ENCODE measurements at places on chromosomes 16 and 17. TPM values are rescaled to one million over a fixed set of nuclear protein-coding genes. Genes with fewer than 3 reads are reported as not detected.

- H3K27ac ChIP-seq = no peak overlapping the region
- H3K36me3 ChIP-seq = no peaks in the 10 kb centered on the region
- no peaks in the 10 kb centered on the region for H3K4me1 ChIP-seq
- no peak for DNase-seq
- H3K4me3 ChIP-seq = no peak overlapping the region
Measured at GRCh38 chr17:43853546-43853945, 6.6 kb downstream of the CD300LG start.

DNA sequence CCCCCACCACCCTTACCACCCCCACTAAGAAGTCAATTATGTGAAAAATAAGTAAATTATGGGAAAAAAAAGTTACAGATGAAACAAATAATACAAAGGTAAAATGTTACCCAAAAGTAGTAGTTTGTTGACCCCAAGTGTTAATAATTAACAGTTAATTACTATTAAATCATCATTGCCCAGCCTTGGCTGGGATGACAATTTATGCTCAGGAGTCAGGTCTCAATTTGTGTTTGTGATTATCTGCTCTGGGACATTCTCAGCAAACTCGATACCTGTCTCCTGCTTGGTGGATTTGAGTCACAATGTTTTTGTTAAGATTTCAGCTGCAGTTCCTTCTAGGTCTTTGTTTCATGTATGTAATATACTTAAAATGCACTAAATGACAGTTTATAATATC is 172.3 kb upstream of the IRX3 start:
- H3K27ac ChIP-seq = no peak overlapping the region
- H3K27me3 ChIP-seq = no peaks in the 10 kb centered on the region
- no peaks in the 10 kb centered on the region for H3K36me3 ChIP-seq
- DNase-seq = no peak
- no peak overlapping the region for H3K4me3 ChIP-seq

GRCh38 chr17:31588512-31588911 is 197.0 kb downstream of the RAB11FIP4 start:
- H3K4me1 ChIP-seq = no peaks in the 10 kb centered on the region
- no peak overlapping the region for H3K4me3 ChIP-seq
- no peaks in the 10 kb centered on the region for H3K27me3 ChIP-seq
- no peaks in the 10 kb centered on the region for H3K36me3 ChIP-seq
- H3K27ac ChIP-seq = no peak overlapping the region

GRCh38 chr16:87569601-87570571 is 32.4 kb upstream of the JPH3 start:
- peaks cover 3% of the 10 kb centered on the region for H3K27me3 ChIP-seq
- no peak for DNase-seq

- no peaks in the 10 kb centered on the region for H3K4me1 ChIP-seq
- no peaks in the 10 kb centered on the region for H3K27me3 ChIP-seq
- H3K27ac ChIP-seq = no peak overlapping the region
- DNase-seq = no peak
- no peak overlapping the region for H3K4me3 ChIP-seq
- no peaks in the 10 kb centered on the region for H3K36me3 ChIP-seq
Measured at GRCh38 chr16:78392585-78393195, 293.2 kb downstream of the WWOX start.

DNA sequence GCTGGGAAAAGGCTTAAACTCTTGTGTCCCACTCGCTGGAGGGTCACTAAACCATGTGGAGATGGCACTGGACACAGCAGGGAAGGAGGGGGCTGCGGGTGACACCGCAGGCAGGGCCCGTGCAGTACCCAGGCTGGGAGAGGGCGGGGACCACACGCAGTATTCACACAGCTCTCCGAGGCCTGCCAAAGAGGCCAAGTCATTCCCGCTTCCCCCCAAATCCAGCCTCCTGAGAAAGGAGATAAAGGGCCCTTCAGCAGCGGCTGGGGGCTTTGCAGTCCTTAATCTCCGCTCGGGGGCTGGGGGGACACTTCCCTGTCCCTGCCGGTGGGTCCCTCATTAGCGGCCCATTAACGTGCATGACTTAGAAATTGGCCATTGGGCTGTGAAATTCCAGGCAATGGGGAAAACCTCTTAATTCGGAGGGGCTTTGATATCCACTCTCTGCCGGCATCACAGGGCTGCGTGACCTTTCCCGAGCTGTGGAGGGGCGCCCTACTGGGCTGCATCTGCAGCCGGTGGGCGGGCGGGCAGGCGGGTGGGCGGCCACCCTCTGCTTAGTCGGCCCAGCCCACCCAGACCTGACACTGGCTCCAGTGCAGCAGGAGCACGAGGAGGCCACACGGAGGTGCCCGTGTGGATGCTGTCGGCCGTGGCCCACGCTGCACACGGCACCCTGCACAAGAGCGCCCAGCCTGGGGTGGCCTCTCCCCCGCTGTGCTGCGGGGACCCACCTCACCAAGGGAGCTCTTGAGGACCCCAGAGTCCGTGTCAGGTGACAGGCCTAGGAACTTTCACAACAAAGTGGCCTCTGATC is 2.6 kb upstream of the SLC38A8 start:
- no peak overlapping the region for H3K27ac ChIP-seq
- no peaks in the 10 kb centered on the region for H3K36me3 ChIP-seq
- DNase-seq = no peak
- H3K4me1 ChIP-seq = no peaks in the 10 kb centered on the region
- H3K27me3 ChIP-seq = peaks cover 14% of the 10 kb centered on the region
- H3K4me3 ChIP-seq = no peak overlapping the region

DNA sequence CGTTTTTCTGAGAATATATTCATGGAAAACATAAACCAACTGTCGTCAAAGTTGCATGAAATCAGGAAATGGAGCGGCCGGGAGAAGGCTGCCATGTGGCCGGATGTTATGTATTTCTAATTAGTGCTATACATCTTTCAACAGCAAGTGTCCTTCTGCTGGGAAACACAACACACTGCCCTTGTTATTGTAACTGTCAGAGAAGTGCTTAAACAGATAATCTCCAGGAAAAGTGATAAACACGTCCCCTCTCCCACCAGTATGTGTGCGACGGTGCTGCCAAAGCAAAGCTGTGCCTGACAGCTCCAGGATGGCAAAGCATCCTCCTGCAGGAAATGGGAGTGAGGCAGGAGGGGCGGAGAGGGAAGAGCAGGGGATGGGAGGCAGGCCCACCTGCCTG is 111.8 kb downstream of the SMG6 start:
- no peaks in the 10 kb centered on the region for H3K27me3 ChIP-seq
- no peak for DNase-seq
- peaks cover 75% of the 10 kb centered on the region for H3K4me1 ChIP-seq
- H3K27ac ChIP-seq = peak overlapping the region; percentile 83
- no peak overlapping the region for H3K4me3 ChIP-seq

GRCh38 chr16:19136549-19137196 is 22.9 kb downstream of the ITPRIPL2 start:
- no peaks in the 10 kb centered on the region for H3K36me3 ChIP-seq
- H3K27me3 ChIP-seq = peaks cover 12% of the 10 kb centered on the region
- no peak for DNase-seq
- H3K4me3 ChIP-seq = no peak overlapping the region
- H3K4me1 ChIP-seq = no peaks in the 10 kb centered on the region

DNA sequence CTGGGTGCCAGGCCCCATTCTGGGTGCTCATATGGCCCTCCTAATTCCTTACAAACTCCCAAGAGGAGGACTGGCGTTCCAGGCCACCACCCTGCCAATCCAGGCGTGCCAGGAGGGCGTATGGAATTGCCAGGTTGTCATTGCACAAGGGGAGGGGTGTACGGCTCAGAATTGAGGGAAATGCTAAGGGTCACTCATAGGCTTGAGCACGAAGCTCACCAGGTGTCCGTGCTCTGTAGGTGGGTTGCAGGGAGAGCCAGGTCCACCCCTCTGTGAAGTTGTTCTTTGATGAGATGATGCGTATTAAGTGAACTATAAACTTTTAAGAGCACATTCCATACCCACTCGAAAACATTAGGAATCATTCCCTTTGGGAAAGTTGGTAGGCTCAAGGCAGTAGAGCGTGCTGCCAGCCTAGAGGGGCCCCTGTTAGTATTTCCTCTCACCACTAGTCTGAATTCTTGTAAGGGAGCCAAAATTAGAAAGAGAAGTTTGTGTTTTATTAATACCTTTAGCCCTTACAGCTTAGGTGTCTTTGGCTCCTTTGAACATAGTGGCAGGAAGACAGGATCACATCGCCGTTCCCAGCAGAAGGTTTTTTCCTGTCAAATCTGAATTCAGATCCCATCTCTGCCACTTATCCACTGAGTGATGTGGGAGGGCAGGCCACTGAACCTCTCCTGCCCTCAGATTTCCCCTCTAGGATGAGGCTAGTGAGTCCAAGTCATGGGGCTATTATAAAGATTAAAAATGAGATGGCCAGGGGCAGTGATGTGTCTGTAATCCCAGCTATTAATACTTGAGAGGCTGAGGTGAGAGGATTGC is 38.7 kb upstream of the NFAT5 start:
- no peak overlapping the region for H3K27ac ChIP-seq
- H3K36me3 ChIP-seq = no peaks in the 10 kb centered on the region
- DNase-seq = no peak
- no peaks in the 10 kb centered on the region for H3K27me3 ChIP-seq
- H3K4me3 ChIP-seq = no peak overlapping the region

DNA sequence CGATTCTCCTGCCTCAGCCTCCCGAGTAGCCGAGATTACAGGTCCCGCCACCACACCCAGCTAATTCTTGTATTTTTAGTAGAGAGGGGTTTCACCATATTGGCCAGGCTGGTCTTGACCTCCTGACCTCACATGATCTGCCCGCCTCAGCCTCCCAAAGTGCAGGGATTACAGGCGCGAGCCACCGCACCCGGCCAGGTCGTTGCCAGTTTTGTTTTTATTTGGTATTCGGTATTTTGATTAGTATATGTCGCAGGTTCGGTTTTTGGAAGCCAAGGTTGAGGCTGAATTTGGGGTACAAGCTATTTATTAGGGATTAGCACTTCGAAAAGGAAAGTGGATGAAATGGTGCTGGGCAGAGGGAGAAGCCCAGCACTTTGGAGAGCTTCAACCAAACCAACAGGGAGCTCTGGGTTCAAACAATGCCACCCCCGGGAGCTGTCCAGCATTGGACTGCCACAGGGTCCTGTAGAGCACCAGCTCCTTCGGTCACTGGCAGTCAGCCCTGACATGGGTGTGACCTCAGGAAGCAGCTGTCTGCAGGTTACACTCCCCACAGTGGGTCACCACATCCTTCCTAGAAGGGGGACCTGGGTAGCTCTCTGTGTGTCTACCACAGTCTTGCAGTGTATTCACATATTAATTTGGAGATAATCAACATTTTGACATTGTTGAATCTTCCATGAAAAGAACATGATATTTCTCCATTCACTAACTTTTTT is 1.5 kb upstream of the CLEC10A start:
- peak overlapping the region; percentile 16 for H3K4me3 ChIP-seq
- H3K4me1 ChIP-seq = peaks cover 36% of the 10 kb centered on the region
- no peak overlapping the region for H3K27ac ChIP-seq
- no peaks in the 10 kb centered on the region for H3K36me3 ChIP-seq
- H3K27me3 ChIP-seq = peaks cover 29% of the 10 kb centered on the region

GRCh38 chr17:72997559-72997958 is 94.9 kb downstream of the SLC39A11 start:
- H3K27me3 ChIP-seq = no peaks in the 10 kb centered on the region
- no peaks in the 10 kb centered on the region for H3K4me1 ChIP-seq
- H3K36me3 ChIP-seq = no peaks in the 10 kb centered on the region

- H3K27ac ChIP-seq = peak overlapping the region; percentile 89
- H3K4me1 ChIP-seq = peaks cover 62% of the 10 kb centered on the region
- H3K27me3 ChIP-seq = no peaks in the 10 kb centered on the region
- no peak for DNase-seq
Measured at GRCh38 chr16:68083239-68083781, 1.9 kb upstream of the NFATC3 start.

- peaks cover 45% of the 10 kb centered on the region for H3K4me1 ChIP-seq
- no peaks in the 10 kb centered on the region for H3K36me3 ChIP-seq
Measured at GRCh38 chr17:3910420-3911270, 5.6 kb downstream of the P2RX1 start.

DNA sequence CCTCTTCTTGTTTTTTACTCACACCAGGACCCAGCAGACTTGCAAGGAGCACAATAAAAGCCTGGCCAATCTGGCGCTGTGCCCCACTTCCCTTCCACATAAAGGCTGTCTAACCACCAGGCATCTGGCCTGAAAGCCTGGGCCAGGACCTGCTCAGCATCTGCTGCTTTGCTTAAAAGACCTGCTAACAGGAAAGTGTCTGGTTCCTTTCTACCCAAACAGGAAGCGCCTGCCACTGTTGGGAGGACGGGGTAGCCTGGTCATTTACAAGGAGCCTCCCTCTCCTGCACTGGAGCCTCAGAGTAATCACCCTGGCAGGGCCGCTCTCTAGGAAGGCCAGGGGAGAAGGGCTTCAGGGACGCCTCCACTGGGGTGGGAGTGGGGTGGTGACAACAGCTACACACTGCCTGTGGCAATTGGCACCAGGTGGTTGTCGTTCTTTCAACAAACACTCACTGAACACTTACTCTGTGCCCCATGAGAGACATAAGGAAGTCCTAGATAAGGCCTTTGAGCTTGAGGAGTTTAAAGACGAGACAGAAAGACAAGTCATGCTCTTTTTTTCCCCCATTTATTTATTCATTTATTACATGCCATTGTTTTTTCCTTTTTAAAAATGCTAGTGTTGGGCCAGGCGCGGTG is 6.3 kb upstream of the MMP28 start:
- peak overlapping the region; percentile 63 for H3K27ac ChIP-seq
- H3K27me3 ChIP-seq = peaks cover 19% of the 10 kb centered on the region
- DNase-seq = peak; percentile 44
- H3K4me3 ChIP-seq = no peak overlapping the region

GRCh38 chr17:76027159-76027839 is at the start of gene EVPL:
EVPL (minus strand) TSS chr17:76027306; CDS start chr17:76027198, 108 bp downstream.
- peaks cover 2% of the 10 kb centered on the region for H3K36me3 ChIP-seq
- no peak within 1 kb of the TSS for H3K27ac ChIP-seq
- no peaks in the 10 kb centered on the region for H3K27me3 ChIP-seq
- H3K4me3 ChIP-seq = no peak within 1 kb of the TSS

DNA sequence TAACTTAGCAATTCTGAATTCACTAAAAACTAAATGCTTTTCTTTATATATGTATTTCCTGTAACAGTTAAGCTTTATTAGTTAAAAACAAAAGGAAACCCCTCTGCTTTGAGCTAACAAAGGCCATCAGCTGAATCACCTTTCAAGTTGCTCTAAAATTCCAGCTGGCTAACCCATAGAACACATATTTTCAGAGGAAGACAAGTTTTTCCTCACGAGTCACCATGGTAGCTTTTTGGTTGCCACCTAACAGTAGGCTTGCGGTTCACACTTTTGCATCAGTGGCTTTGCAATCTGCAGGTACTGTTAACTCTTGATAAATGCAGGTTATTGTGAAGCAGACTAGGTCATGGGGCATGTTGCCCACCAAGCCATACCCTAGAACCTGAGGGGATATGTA is 57.6 kb upstream of the IRX5 start:
- no peak overlapping the region for H3K27ac ChIP-seq
- no peaks in the 10 kb centered on the region for H3K4me1 ChIP-seq
- no peak for DNase-seq
- H3K36me3 ChIP-seq = no peaks in the 10 kb centered on the region
- H3K27me3 ChIP-seq = no peaks in the 10 kb centered on the region
- no peak overlapping the region for H3K4me3 ChIP-seq

GRCh38 chr17:45032174-45032541 is 19.3 kb downstream of the DCAKD start:
- H3K36me3 ChIP-seq = peaks cover 28% of the 10 kb centered on the region
- peaks cover 17% of the 10 kb centered on the region for H3K4me1 ChIP-seq
- H3K27ac ChIP-seq = peak overlapping the region; percentile 54
- H3K4me3 ChIP-seq = no peak overlapping the region
- DNase-seq = no peak

PLXDC1 gene
- total RNA-seq = 3.9 TPM

PPL gene
- not detected for total RNA-seq

GLP2R gene
- total RNA-seq = not detected

EFCAB5 gene
- 1.3 TPM for total RNA-seq

KCNH4 gene
- total RNA-seq = 0.13 TPM

KRT20 gene
- total RNA-seq = not detected

PERCC1 gene
- total RNA-seq = not detected

NDRG4 gene
- not detected for total RNA-seq

GNGT2 gene
- total RNA-seq = 45.4 TPM

All from activated CD8-positive, alpha-beta T cell treated with anti-CD3 and anti-CD28 coated beads, Interleukin-2, amount 10 ng/mL, durations not matched to agents 7 days and 5 days (primary cell).